ENCODE measurements at places on chromosomes 7 and 10. TPM values are rescaled to one million over a fixed set of nuclear protein-coding genes. Genes with fewer than 3 reads are reported as not detected.

SAMD9L gene
- 13.2 TPM for total RNA-seq

GPR26 gene
- total RNA-seq, result not detected

FAM25C gene
- not detected for total RNA-seq

INTS1 gene
- total RNA-seq, result 192 TPM

DENND2A gene
- total RNA-seq, result 1.6 TPM

SYT15B gene
- total RNA-seq, result not detected

HTR7 gene
- total RNA-seq, result 0.94 TPM

MAT1A gene
- total RNA-seq, result not detected

GRCh38 chr7:14754631-14755030 lies 147.9 kb downstream of the DGKB start:
- H3K27me3 ChIP-seq, result no peaks in the 10 kb centered on the region
- no peak overlapping the region for H3K4me3 ChIP-seq
- no peaks in the 10 kb centered on the region for H3K36me3 ChIP-seq

- no peak overlapping the region for H3K4me3 ChIP-seq
- H3K36me3 ChIP-seq, result no peaks in the 10 kb centered on the region
- H3K4me1 ChIP-seq, result peaks cover 4% of the 10 kb centered on the region
- H3K27me3 ChIP-seq, result no peaks in the 10 kb centered on the region
- DNase-seq, result no peak
- no peak overlapping the region for H3K27ac ChIP-seq
Measured at GRCh38 chr10:12214093-12214492, 18.1 kb downstream of the CDC123 start.

- peak; percentile 59 for DNase-seq
- H3K27ac ChIP-seq, result peak overlapping the region; percentile 79
Measured at GRCh38 chr7:24980534-24981170, 674 bp upstream of the OSBPL3 start.

- no peak overlapping the region for H3K4me3 ChIP-seq
- H3K27ac ChIP-seq, result peak overlapping the region; percentile 54
- peaks cover 87% of the 10 kb centered on the region for H3K4me1 ChIP-seq
- no peaks in the 10 kb centered on the region for H3K36me3 ChIP-seq
Measured at GRCh38 chr10:95279042-95279820, 11.6 kb downstream of the PDLIM1 start.

DNA sequence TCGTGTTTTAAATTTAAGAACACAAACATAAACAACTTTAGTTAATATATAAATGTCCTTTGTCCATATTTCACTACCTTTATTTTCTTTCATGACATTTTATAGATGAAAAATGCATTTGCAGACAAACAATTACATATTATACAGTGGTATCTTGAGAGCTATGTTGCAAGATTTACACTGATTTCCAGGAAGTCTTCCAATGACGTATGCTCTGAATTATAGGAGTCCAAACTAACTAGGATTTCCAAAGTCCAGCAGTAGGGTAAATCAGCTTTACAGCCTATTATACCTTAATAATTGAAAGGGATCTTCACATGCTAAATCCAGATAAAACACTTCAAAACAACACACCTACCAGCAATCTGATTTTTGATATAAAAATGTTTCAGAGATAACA lies 69.4 kb downstream of the HYCC1 start:
- H3K27ac ChIP-seq, result no peak overlapping the region
- H3K4me1 ChIP-seq, result no peaks in the 10 kb centered on the region
- no peaks in the 10 kb centered on the region for H3K27me3 ChIP-seq
- no peak overlapping the region for H3K4me3 ChIP-seq
- DNase-seq, result no peak

DNA sequence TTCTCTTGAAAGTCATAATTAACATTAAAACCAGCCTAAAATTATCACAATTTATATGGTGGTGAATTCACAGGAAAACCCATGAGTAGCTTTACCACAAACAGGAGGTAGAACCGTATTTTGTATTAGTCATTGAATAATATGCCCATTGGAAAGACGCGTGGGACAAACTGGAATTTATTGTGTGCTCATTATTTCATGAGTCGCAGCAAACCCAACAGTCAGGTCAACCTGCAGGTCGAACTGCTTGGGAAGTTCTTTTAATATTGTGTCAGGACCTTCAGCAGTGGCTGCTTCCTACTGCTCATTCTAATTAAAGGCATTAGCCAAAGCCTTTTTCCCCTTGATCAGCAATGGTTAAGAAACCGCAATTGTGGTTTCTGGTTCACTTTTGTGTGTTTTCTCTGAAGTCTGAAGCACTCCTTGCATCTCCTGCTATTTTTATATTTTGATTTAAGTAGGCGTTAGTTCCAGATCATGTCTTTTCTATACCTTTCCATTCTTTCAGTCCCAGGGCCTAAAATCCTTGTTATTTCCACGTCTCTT lies 100.1 kb downstream of the RAB11FIP2 start:
- H3K27ac ChIP-seq, result no peak overlapping the region
- no peaks in the 10 kb centered on the region for H3K4me1 ChIP-seq
- DNase-seq, result no peak

- no peaks in the 10 kb centered on the region for H3K4me1 ChIP-seq
- no peak overlapping the region for H3K4me3 ChIP-seq
- no peaks in the 10 kb centered on the region for H3K27me3 ChIP-seq
- no peaks in the 10 kb centered on the region for H3K36me3 ChIP-seq
- no peak for DNase-seq
Measured at GRCh38 chr10:69321865-69322264, 43.6 kb downstream of the HK1 start.

- H3K4me3 ChIP-seq, result no peak overlapping the region
- no peaks in the 10 kb centered on the region for H3K36me3 ChIP-seq
- no peaks in the 10 kb centered on the region for H3K4me1 ChIP-seq
- H3K27me3 ChIP-seq, result no peaks in the 10 kb centered on the region
- DNase-seq, result no peak
Measured at GRCh38 chr7:101558742-101559325, 70.3 kb downstream of the MYL10 start.

- peak overlapping the region; percentile 25 for H3K27ac ChIP-seq
- H3K4me1 ChIP-seq, result no peaks in the 10 kb centered on the region
- no peak for DNase-seq
- no peaks in the 10 kb centered on the region for H3K27me3 ChIP-seq
- no peak overlapping the region for H3K4me3 ChIP-seq
Measured at GRCh38 chr10:30813872-30814481, 184.4 kb upstream of the LYZL2 start.

DNA sequence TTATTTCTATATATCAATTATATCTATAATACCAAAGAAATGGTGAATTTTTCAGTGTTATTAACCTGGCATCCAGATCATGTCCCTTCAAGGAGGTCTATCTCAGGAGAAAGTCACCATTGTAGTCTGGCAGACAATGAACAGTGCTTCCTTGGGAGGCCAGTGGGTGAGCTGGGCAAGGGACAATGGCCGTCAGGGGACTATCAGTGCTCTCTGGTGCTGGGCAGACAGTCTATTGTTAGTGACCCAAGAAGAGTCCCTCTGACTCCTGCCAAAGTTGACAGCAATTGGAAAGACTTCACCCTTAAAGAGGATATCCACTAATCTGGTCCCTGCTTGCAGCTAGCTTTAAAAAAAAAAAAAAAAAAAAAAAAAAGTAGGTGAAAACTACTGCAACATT lies 7.1 kb downstream of the JAZF1 start:
- no peak for DNase-seq
- H3K36me3 ChIP-seq, result no peaks in the 10 kb centered on the region
- no peak overlapping the region for H3K4me3 ChIP-seq
- no peak overlapping the region for H3K27ac ChIP-seq
- no peaks in the 10 kb centered on the region for H3K4me1 ChIP-seq

GRCh38 chr7:70027867-70028266 lies 429.6 kb downstream of the AUTS2 start:
- no peaks in the 10 kb centered on the region for H3K4me1 ChIP-seq
- DNase-seq, result no peak
- no peak overlapping the region for H3K4me3 ChIP-seq
- no peak overlapping the region for H3K27ac ChIP-seq

DNA sequence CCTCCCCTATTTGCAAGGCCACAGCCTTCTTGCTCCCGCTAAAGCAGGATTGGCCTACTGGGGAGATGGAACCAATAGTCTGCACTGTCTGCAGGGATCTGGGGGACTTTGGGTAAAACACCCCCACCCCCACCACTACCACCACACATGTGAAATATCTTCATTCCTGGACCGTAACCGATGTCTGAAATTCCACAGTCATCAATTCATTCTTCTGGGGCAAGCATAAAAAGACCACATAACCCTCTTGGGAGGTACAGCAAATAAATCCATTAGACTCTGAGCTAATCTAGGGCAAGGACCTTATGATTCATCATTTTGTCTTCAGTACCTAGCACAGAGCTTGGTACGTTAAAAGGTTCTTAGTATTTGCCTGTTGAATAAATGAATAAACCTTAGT lies 307.8 kb downstream of the GPAM start:
- no peak for DNase-seq
- H3K27ac ChIP-seq, result no peak overlapping the region

DNA sequence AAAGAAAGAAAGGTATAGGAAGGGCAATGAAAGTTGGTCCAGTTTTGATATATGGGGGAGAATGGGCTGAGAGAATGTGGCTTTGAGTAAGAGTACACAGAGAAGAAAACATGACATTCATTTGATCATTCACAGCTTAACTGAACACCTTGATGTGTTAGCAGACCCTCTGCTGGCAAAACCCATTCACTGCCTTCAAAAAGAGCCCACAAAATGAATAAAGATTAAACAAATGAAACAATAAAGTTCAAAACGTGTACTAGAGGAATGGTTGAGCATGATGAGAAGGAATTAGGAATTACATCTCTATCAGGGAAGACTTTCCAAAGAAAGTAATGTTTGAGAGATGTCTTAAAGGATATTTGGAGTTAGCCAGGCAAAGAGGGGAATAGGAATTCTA lies 2.1 kb downstream of the WEE2 start:
- no peaks in the 10 kb centered on the region for H3K27me3 ChIP-seq
- H3K27ac ChIP-seq, result no peak overlapping the region
- H3K4me1 ChIP-seq, result no peaks in the 10 kb centered on the region
- no peak overlapping the region for H3K4me3 ChIP-seq
- no peak for DNase-seq
- H3K36me3 ChIP-seq, result no peaks in the 10 kb centered on the region

- no peaks in the 10 kb centered on the region for H3K27me3 ChIP-seq
- H3K36me3 ChIP-seq, result no peaks in the 10 kb centered on the region
- H3K27ac ChIP-seq, result no peak overlapping the region
- no peak for DNase-seq
- no peaks in the 10 kb centered on the region for H3K4me1 ChIP-seq
Measured at GRCh38 chr7:19916046-19916445, 142.6 kb upstream of the TMEM196 start.

GRCh38 chr10:106816318-106817085 lies 348.0 kb downstream of the SORCS1 start:
- DNase-seq, result no peak
- H3K4me3 ChIP-seq, result no peak overlapping the region
- H3K36me3 ChIP-seq, result no peaks in the 10 kb centered on the region
- no peaks in the 10 kb centered on the region for H3K4me1 ChIP-seq

DNA sequence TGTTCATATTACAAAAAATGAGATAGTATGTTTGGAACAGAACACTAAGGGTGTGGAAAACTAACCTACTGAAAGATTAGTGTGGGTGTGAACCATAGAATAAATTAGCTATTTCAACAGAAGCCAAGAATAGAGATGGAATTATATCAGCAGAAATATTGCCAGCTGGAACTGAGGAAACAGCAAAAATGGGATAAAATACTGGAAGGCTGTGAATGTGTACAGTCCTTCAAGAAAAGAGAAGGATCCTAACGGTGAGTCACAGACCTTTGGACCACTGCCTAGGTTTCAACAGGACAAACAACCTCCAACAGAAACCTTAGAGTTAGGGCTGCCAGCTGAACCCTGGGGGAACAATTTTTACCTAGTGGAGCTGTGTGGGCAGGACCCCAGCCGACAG lies 395.0 kb downstream of the ZWINT start:
- no peaks in the 10 kb centered on the region for H3K27me3 ChIP-seq
- no peak for DNase-seq
- H3K4me3 ChIP-seq, result no peak overlapping the region
- H3K27ac ChIP-seq, result no peak overlapping the region
- H3K36me3 ChIP-seq, result no peaks in the 10 kb centered on the region

DNA sequence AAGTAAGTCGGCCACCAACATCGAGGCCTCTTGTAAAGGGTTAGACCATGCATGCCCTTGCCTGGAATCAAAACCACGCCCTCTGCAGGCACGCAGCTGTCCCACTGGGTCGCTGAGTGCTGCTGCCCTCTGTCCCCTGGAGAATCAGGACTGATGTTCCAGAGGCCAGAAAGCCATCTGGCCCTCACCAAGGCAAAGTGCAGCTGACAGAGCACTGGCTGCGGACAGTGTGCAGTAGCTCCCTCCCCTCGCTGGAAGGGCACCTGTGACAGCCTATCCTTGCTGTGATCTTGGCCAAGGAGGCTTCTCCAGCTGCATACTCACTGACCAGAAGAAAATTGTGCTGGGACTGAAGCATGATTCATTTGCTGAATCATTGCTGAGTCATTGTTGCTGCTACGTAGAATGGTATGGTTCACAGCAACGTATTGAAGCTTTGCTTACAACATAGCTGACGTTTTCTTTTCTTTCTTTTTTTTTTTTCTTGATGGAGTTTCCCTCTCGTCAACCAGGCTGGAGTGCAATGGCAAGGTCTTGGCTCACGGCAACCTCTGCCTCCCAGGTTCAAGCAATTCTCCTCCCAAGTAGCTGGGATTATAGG lies 30.4 kb downstream of the DDC start:
- no peaks in the 10 kb centered on the region for H3K4me1 ChIP-seq
- peak; percentile 75 for DNase-seq
- H3K4me3 ChIP-seq, result no peak overlapping the region

GRCh38 chr10:78529262-78529661 lies 495.6 kb downstream of the RPS24 start:
- no peak overlapping the region for H3K4me3 ChIP-seq
- no peaks in the 10 kb centered on the region for H3K27me3 ChIP-seq
- no peaks in the 10 kb centered on the region for H3K36me3 ChIP-seq
- H3K4me1 ChIP-seq, result no peaks in the 10 kb centered on the region

DNA sequence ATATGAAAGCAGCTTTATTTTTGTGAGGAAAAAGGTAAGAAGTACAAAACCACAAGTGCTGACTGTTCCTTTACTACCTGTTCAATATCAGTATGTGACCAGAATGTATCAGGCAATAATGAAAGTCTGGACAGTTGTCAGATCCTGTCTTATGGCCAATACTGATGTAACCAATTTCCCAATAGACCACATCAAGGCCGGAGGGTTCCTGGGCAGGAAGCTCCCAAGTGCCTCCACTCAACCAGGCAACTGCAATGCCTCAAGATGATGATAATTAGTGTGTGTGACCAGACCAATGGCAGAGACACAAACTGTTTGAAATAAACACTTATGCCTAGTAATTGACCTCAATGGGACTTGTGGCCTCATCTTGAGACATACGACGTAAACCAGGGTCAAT lies 149.4 kb upstream of the ASAH2 start:
- H3K27ac ChIP-seq, result no peak overlapping the region
- H3K27me3 ChIP-seq, result no peaks in the 10 kb centered on the region
- H3K4me1 ChIP-seq, result no peaks in the 10 kb centered on the region
- H3K36me3 ChIP-seq, result no peaks in the 10 kb centered on the region
- no peak overlapping the region for H3K4me3 ChIP-seq

GRCh38 chr7:16913643-16914042 lies 31.9 kb upstream of the AGR3 start:
- no peak for DNase-seq
- H3K27me3 ChIP-seq, result no peaks in the 10 kb centered on the region
- no peak overlapping the region for H3K4me3 ChIP-seq
- no peak overlapping the region for H3K27ac ChIP-seq
- H3K36me3 ChIP-seq, result no peaks in the 10 kb centered on the region

Measured in Peyer's patch (tissue), 4 donors.